HFFc6 (cell line): ENCODE measurements at places on chromosomes 16 and 17. TPM values are rescaled to one million over a fixed set of nuclear protein-coding genes. Genes with fewer than 3 reads are reported as not detected.

G6PC1 gene
- total RNA-seq = not detected in 2 replicates

MYADML2 gene
- not detected in 3 replicates for total RNA-seq

GPR179 gene
- not detected in 3 replicates for total RNA-seq

C17orf67 gene
- total RNA-seq = 1.5 to 2.5 TPM (median 2.0 TPM) in 3 replicates

DNA sequence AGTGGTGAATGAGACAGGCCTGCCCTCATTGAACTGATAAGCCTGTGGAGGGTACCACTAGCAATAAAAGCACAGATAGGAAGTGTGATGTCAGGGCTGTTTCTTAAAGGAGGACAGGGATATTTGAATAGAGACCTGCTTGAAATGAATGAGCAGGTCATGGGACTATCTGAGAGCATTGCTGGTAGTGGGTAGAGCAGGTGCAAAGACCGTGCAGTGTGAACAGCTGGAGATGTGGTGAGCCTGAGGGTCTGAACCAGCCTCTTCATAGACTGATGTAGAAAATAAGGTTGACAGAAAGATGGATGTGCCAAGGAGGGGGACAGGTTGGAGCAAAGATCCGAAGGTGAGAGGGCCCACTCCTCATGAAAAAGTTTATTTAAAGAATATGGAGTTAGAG is 2.4 kb downstream of the NUP93 start:
- DNase-seq = no peak

DNA sequence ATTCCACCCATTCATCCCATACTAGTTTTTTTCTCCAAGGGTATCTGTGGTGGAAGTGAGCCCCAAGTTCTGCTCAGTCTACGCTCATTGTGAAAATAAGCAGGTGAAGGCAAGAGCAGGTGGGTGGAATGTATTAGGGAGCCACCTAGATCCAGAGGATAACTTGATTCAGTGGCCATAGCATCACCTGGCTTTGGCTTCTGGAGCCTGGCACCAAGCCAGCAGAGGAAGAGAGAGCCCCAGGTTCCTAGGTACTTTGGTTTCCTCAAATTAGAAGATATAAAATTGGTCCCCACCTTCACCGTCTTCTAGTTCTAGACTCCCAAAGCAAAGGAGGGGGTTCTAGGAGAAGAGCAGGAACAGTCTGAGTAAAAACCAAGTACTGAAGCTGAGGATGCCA is 4.1 kb downstream of the FXR2 start:
- DNase-seq = no peak

DNA sequence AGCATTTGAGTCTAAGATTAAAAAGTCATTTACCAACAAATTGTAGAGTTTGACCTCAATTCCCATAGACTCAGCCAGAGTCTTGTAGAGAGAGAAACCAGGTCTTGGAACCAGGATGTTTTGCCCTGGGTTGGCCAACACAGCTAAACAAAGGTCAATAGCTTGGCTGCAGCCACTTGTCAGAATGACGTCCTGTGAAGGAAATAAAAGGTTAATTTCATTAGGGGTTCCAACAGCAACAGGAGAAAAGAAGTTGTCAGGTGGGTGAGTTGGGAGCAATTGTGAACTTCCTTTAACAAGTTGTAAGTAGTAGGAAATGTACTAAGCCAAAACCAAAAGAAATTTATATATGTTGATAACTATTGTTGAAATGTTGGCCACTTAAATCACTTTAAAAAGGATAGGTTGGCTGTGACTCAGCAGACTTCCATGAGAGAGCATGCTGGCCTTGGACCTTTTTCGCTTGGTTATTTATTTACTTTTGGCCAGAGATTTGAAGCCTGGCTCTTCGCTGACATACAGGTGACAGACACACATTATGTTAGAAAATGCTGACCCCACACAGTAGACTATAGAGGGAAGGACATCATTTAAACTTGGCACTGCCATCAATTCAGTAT is 4.3 kb downstream of the TAT start:
- no peak for DNase-seq

DNA sequence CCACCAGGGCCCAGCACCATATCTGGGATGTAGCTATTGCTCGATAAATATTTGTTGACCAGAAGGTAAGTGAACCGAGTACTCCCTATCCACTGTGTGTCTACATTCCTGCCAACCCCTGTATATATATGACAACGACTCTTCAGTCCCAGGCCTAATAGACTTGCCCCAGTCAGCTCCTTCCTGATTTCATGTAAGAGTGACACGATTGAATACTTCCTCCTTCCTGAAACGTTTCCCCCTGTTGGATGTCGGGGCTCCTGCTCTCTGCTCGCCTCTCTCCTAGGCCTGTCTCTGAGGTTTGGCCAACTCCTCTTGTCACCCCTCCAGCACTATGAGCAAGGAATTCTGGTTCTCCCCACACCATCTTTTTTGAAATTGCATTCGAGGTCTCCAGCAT is 178.9 kb downstream of the PRKCA start:
- no peak for DNase-seq

GRCh38 chr17:72299592-72299991 is 178.8 kb downstream of the SOX9 start:
- no peak for DNase-seq

GRCh38 chr16:720447-720989 is 428 bp upstream of the ANTKMT start:
- peak; percentile 39 for DNase-seq

- no peak for DNase-seq
These were observed 11.4 kb downstream of the MYO15A start for GRCh38 chr17:18119938-18120337.

- no peak for DNase-seq
These were observed 44.1 kb upstream of the EMP2 start for GRCh38 chr16:10624527-10624926.

- peak; percentile 20 for DNase-seq
These were observed 313.3 kb upstream of the XYLT1 start for GRCh38 chr16:17784073-17784472.

- no peak for DNase-seq
These were observed 631 bp downstream of the RETREG3 start for GRCh38 chr17:42608305-42609181.

GRCh38 chr17:38444151-38444550 is 15.9 kb downstream of the ARHGAP23 start:
- DNase-seq = peak; percentile 43

DNA sequence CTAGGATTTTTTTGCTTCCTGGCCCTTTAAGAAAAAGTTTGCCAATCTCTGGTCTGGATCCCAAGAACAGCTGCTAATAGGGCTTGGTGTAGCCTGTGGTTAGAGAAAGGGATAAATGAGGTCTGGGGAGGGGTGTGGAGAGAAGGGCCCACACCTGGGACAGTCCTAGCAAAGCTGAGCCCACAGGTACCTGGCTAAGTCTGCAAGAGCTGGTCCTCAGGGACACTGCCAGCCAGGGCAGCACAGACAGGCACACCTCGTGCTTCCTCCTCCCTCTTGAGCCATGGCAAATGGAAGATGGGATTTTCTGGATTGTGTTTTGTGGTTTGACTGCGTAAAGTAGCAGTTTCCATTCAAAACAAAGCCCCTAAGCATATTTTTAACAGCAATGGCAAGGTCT is 217.5 kb downstream of the SOX9 start:
- no peak for DNase-seq

GRCh38 chr17:50891577-50891989 is 25.4 kb upstream of the TOB1 start:
- no peak for DNase-seq
